Stimulated activated CD4-positive, alpha-beta T cell treated with anti-CD3 and anti-CD28 coated beads, Interleukin-1b, Interleukin-23, amount 100 ng/mL, for 1 hour (primary cell): ENCODE measurements at places on chromosomes 2 and 18.

DNA sequence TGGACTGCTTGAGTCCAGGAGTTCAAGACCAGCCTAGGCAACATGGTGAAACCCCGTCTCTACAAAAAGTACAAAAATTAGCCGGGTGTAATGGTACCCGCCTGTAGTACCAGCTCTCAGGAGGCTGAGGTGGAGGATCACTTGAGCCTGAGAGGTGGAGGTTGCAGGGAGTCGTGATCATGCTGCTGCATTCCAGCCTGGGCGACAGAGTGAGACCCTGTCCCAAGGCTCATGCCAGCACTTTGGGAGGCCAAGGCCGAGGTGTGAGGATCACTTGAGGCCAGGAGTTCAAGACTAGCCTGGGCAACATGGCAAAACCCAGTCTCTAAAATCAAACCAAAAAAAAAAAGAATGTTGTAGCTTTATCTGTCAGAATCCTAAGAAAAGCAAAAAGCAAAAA is 25.4 kb downstream of the SMC6 start:
- DNase-seq = no peak

GRCh38 chr2:25867396-25868003 is 10.8 kb downstream of the ASXL2 start:
- no peak for DNase-seq

DNA sequence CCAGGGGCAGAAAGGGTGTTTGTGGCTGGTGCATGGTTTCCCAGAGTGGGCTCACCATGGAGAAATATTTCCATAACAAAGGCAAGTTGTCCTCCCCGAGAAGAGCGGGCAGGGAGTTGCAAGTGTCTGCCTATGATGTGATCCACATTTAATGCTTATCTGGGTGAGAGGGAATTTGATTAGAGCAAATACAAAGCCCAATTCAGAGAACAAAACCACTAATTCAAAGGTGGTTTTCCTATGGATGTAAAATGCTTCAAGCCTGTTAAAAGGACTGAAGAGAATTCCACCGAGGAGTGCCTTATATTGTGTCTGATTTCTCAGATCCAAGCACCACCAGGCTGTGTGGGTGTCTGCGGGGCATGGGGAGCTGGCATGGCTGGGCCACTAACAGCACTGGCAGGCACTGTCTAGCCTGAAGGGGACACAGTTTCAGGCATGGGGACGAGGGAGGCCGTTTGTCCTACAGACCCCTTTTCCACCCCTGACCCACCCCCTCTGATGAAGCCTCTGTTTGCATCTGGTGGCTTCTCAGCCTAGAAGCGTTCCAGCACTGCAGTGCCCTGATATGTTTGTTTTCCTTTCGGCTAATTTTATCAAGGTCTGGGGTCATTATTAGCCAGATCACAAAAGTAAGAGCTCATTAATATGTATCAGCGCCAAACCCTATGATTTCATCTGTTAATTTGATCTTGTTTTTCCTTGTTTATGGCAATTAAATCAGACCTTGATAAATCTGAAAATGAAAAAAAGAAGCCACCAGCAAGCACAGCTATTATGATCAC is 357.3 kb downstream of the HRH4 start:
- no peak for DNase-seq

- DNase-seq = peak; percentile 17
Observed at GRCh38 chr2:106030287-106031268, 163.5 kb downstream of the UXS1 start.

- DNase-seq = no peak
Observed at GRCh38 chr2:219851801-219852481, 224.5 kb downstream of the SLC4A3 start.

GRCh38 chr2:1782514-1782913 is 38.2 kb upstream of the PXDN start:
- DNase-seq = no peak

GRCh38 chr2:27105981-27106380 is 12.9 kb downstream of the CGREF1 start:
- no peak for DNase-seq

GRCh38 chr2:46925474-46926351 is 10.1 kb upstream of the MCFD2 start:
- no peak for DNase-seq

GRCh38 chr2:143251681-143252080 is 122.5 kb downstream of the ARHGAP15 start:
- DNase-seq = no peak
